ENCODE measurements at places on chromosomes 16 and 17. TPM values are rescaled to one million over a fixed set of nuclear protein-coding genes. Genes with fewer than 3 reads are reported as not detected.

BIRC5 gene
- total RNA-seq = 70.0 TPM

SLC9A5 gene
- 6.7 TPM for total RNA-seq

TEX19 gene
- total RNA-seq = not detected

SLC46A1 gene
- 6.7 TPM for total RNA-seq

HID1 gene
- 1.9 TPM for total RNA-seq

ZNF286A gene
- total RNA-seq = 28.4 TPM

MEOX1 gene
- 0.42 TPM for total RNA-seq

MT1A gene
- not detected for total RNA-seq

KRT39 gene
- total RNA-seq = not detected

CD300E gene
- total RNA-seq = not detected

SP6 gene
- total RNA-seq = 0.08 TPM

KRT33A gene
- total RNA-seq = not detected

Measured in activated CD8-positive, alpha-beta memory T cell treated with anti-CD3 and anti-CD28 coated beads for 36 hours (primary cell).